ENCODE measurements at places on chromosomes 13 and 19. TPM values are rescaled to one million over a fixed set of nuclear protein-coding genes. Genes with fewer than 3 reads are reported as not detected.
A peak's percentile ranks its signal among the peaks of the same experiment; 100 is the strongest.

DNA sequence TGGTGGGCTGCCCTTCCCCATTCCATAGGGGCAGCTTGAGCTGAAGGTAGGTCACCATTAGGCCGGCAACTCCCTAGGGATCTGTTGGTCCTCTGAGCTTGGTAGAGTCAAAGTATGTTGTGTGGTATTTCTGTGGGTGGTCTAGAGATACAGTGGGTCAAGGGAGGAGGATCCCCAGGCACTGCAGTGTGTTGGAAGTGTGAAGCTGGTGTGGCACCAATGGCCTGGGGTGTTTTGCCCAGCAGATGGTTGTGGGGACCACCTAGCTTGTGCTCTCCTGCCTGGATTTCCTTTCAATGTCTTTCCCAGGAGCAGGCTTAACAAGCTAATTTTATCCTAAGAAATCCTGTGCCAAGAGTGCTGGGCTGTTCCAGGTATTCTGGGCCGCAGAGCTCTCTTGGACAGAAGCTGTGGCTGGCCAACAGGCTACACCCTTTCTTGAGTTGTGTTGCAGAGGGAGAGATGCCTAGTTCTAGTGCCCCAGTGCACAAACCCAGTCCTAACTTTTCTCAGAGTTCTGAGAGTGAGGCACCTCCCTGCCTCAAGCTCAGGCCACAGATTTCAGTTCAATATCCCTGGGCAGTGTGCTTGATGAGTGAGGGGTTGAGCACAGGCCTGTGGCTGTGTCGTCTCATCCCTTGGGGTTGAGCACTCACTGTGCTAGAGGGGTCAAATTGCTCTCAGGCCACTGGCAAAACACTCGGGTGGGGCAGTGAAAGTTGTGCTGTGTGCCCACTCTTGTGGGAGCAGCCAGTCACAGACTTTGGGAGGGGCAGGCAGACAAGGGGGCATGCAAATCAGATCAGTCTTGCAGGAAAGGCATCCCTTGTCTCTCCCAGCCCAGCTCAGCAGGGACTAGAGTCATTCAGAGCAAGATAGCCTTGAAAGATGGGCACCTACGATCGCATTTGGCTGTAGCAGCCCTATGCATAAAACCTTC lies 1806.1 kb upstream of the MIR17HG start:
- no peak overlapping the region for H3K27ac ChIP-seq
- H3K4me1 ChIP-seq, result no peaks in the 10 kb centered on the region

DNA sequence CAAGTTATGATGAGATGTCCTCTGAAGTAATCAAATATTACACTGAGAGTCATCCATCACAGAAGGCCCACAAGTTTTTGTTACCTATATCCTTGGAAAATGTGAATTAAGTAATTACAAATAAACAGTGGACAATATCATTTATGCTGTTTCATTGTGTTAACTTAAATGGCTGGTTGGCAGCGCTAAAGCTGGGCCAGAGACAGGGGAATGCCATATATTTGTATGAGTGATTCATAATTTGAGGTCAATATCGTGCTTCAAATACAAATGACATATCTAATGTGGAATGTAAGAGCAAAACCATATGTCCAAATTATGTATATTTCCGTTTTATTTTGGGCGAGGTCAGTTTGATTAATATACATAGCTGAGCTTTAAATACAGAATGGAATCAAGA lies 1556.2 kb downstream of the SLITRK5 start:
- no peaks in the 10 kb centered on the region for H3K4me1 ChIP-seq
- no peak overlapping the region for H3K4me3 ChIP-seq
- H3K27me3 ChIP-seq, result no peaks in the 10 kb centered on the region
- no peaks in the 10 kb centered on the region for H3K36me3 ChIP-seq
- H3K27ac ChIP-seq, result no peak overlapping the region

DNA sequence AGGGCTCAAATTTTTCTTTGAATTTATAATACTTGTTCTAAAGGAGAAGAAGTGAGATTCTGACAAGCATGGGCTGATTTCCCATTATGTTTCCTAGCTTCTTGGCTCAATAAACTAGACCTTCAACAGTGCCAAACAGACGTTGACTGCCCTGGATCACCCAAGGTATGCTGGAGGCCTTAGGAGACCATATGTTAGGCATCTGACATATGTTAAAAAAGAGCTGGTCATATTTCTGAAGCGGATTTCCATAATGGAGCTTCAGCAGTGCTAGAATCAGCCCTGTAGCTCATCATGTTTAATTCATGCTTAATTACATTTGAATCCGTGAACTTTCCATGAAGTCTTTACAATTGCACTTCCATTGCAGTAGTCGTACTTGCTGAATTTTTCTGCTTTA lies 653.3 kb downstream of the DIAPH3 start:
- 0 out of 2 replicates have a peak, but pooled peaks cover 5% of the 10 kb centered on the region for H3K27me3 ChIP-seq
- no peak overlapping the region for H3K27ac ChIP-seq
- H3K4me1 ChIP-seq, result no peaks in the 10 kb centered on the region

GRCh38 chr13:72293206-72293605 lies 426.2 kb upstream of the DACH1 start:
- no peak for DNase-seq
- H3K27ac ChIP-seq, result no peak overlapping the region
- H3K27me3 ChIP-seq, result no peaks in the 10 kb centered on the region
- H3K4me3 ChIP-seq, result no peak overlapping the region

DNA sequence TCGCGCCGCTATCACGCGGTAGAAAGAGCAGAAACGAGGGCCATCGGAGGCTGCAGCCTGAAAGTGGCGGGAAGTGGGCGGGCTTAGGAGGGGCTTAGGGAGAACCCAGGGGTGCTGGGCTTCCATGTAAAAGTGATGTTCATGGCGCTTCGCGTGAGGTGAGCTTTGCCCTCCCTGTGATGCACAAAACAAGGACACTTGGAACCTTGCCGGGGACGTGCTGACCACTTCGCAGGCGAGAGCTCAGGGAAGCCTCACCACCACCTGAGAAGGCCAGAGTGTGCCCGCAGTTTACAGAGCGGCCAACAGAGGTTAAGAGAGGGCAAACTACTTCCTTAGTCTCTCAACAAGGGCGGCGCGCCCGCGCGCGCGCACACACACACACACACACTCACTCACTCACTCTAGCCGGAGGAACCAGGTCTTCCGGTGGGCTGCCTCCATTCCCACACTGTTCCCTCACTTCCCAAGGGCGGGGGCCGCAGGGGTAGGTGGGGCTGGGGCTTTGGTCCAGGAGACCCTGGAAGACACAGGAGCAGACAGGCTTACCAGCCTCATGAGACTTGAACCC lies 651 bp downstream of the GAPDHS start:
- DNase-seq, result no peak
- no peaks in the 10 kb centered on the region for H3K27me3 ChIP-seq
- 0 out of 2 replicates have a peak, but pooled peaks cover 5% of the 10 kb centered on the region for H3K4me1 ChIP-seq
- no peak overlapping the region for H3K4me3 ChIP-seq

DNA sequence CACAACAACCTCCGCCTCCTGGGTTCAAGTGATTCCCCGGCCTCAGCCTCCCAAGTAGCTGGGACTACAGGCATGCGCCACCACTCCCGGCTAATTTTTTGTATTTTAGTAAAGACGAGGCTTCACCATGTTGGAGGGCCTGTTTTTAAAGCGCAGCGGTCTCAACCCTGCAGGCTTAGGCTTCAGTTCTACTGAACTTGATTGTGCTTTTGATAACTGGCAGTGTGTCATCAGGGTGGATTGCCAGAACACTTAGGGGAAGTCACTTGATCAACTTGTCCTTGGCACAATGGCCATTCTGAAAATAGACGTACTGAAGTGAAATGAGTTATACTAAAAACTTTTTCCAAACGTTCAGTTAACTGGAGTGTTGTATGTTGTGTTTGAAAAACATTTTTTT lies 472.2 kb downstream of the KLF5 start:
- H3K36me3 ChIP-seq, result no peaks in the 10 kb centered on the region
- H3K4me1 ChIP-seq, result peaks cover 8% of the 10 kb centered on the region
- no peak overlapping the region for H3K4me3 ChIP-seq
- no peak for DNase-seq

DNA sequence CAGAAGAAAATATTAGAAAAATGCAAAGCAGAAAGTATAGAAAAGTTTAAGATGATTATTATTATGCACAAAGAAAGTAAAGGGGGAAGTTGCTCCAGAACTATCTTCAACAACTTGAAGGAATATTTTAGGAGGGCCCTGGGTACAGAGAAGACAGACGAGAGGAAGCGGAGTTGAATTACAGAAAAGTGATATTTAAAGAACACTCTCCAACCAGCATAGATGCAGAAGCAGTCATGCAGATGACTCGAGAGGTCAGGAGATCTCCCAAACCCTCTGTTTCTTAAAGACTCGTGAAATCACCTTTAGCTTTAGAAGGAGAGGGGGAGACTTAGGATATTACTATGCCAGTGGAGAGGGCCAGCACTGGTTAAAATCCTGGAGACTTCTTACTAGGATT lies 8.5 kb upstream of the SHISA2 start:
- H3K36me3 ChIP-seq, result no peaks in the 10 kb centered on the region
- no peaks in the 10 kb centered on the region for H3K4me1 ChIP-seq
- no peak for DNase-seq
- H3K4me3 ChIP-seq, result no peak overlapping the region

DNA sequence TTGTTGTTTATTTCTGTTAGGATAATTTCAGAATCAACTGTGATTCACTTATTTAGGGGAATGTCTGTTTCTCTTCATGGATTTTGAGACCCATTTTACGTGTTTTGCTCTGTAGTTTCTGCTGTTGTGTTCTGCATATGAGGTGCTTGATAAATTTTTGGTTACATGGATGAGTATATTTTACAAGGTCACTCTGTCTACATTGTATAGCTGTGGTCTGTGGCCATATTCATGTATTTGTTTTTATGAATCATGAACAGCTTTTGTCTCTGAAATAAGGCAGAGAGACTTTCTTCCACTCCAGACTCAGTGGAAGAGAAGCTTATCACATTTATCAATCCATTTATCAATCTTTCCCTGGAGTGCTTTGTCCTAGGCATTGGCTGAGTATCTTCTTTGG lies 56.6 kb downstream of the PDS5B start:
- no peaks in the 10 kb centered on the region for H3K36me3 ChIP-seq
- H3K4me1 ChIP-seq, result no peaks in the 10 kb centered on the region
- no peak overlapping the region for H3K4me3 ChIP-seq
- H3K27ac ChIP-seq, result peak overlapping the region; percentile 5

GRCh38 chr19:3556978-3557460 lies 367 bp downstream of the MFSD12 start:
- DNase-seq, result peak; percentile 57
- peak overlapping the region; percentile 63 for H3K4me3 ChIP-seq
- H3K27me3 ChIP-seq, result no peaks in the 10 kb centered on the region
- H3K36me3 ChIP-seq, result no peaks in the 10 kb centered on the region
- no peak overlapping the region for H3K27ac ChIP-seq

DNA sequence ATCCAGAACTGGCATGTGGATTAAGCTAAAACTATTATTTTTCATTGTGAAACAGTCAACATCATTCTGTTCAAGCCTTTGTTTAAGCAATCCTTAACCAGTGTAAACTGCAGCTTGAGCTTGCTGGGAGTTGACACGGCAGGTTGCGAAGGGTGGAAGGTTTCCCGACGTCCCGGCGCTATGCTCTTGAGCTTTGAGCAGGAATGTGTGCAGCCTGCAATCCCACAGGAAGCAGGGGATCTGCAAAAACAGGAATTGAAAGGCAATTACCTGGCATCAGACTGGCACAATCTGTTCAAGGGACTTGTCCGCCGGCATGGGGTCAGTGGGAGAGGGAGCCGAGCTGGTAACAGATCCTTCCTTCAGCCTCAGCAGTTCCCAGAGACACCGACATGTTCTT lies 586.7 kb upstream of the SGCG start:
- H3K36me3 ChIP-seq, result no peaks in the 10 kb centered on the region
- peaks cover 21% of the 10 kb centered on the region for H3K27me3 ChIP-seq
- no peaks in the 10 kb centered on the region for H3K4me1 ChIP-seq
- H3K27ac ChIP-seq, result no peak overlapping the region
- DNase-seq, result no peak

The ZNF730 gene
- 2.7 TPM for total RNA-seq

The NOVA2 gene
- total RNA-seq, result not detected
